ENCODE measurements at places on chromosomes 16 and 17.

DNA sequence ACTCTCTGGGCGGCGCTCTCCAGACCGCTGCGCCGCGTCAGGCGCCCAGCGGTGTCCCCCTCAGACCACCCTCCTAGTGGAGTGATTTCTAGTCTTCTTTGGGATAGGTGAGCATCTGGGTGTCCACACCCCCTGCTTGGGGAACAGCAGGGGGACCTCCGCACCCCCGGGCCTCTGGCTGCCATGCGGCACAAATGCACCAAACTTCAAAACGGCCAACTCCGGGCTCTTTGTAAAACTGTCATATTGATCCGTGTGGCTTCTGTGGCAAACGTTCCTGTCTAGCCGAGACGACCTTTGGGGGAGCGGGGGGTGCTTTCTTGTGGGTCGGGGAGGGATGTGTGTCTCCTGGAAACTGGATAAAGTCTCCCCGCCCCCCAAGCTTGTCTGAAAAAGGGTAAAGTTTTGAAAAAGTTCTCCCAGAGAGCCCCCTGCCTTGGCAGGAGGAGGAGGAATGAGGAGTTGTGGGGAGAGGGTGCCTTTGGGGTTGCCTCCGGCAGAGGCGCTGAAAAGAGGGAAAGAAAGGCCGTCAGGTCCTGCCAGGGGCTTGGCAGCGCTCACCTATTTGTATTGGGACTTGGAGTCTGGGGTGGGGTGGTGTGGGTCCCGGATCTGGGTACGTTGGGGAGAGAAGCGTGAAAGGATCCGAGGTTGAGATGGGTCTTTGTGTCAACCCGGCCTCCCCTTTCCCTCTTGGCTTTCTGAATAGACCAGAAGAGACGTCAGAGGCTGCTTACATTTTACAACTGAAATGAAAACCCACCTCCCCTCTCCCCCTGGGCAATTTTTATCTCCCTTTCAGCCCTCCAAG lies 2.2 kb upstream of the CHD3 start:
- peak; percentile 20 for DNase-seq

DNA sequence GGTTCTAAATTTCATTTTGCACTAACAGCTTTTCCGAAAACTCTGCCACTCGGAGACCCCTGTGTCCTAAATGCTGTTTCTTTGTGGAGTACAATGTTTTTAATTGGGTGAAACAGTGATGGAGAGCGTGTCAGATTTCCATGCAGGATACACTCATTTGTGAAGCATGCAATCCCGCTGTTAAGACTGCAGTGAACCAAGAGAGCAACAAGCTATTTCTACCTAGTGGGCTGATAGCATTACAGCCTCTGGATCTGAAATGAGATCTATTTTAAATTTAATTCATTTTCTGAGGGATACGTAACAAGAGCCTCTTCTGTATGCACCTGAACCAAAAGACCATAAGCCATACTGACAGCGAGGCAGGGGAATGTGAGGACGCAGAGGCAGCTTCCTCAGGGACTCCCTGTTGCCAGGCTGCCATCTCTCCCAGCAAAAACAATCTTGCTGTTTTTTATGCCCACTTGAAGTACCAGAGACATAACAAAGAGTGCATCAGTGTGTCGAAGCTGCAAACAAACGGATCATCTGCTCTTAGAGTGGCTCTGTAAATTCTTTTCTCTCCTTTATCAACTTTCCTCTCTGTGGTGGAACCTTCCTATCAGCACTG lies 199.9 kb upstream of the COX10 start:
- DNase-seq = no peak

GRCh38 chr17:66727634-66728570 lies 107.0 kb upstream of the CACNG5 start:
- no peak for DNase-seq

GRCh38 chr16:919658-920050 lies 51.1 kb downstream of the LMF1 start:
- no peak for DNase-seq

DNA sequence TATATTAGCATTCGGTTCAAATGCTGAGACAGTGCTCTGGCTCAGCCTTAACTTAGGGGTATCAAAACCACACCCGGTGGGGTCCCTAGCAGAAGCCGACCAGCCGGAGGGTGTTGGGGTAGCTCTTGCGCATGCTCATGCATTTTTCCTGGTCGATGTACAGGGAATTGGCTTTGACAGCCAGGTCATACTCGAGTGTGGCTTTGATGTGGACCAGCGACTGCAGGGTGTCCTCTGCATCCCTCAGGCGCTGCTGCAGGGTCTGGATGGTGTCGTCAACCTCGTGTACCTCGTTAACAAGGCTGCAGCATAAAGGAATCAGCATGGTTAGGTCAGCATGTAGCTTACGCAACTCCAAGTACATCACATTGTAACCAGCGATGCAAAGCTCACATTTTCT lies 37.5 kb downstream of the TEKT3 start:
- DNase-seq = no peak

- no peak for DNase-seq
Observed at GRCh38 chr16:78116946-78117345, 17.5 kb downstream of the WWOX start.

DNA sequence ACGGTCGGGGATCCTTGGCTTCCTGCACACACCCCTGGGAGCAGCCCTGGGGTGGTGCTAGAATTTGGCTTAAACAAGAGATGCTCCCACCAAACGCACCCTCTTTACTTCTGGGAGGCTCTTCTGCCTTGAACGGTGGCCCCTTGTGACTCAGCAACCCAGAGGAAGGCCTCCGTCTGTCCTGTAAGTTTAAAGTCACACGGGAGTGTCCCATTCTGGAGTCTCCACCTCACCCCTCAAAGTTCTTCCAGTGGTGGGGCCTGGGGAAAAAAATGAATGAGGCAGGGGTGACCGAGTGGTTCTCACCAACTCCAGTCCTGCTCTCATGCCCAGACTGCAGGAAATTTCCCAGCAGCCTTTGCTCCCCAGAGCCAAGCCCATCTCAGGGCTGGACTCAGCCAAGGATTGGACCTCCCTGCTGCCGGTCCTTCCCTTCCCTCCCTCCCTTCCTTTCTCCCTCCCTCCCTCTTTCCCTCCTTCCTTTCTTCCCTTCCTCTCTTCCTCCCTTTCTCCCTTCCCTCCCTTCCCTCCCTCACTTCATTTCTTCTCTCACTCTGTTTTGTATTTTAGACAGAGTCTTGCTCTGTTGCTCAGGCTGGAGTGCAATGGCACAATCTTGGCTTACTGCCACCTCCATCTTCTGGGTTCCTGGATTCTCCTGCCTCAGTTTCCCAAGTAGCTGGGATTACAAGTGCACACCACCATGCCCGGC lies 11.4 kb downstream of the ITGAD start:
- no peak for DNase-seq

GRCh38 chr16:77330332-77331042 lies 104.3 kb downstream of the ADAMTS18 start:
- no peak for DNase-seq

DNA sequence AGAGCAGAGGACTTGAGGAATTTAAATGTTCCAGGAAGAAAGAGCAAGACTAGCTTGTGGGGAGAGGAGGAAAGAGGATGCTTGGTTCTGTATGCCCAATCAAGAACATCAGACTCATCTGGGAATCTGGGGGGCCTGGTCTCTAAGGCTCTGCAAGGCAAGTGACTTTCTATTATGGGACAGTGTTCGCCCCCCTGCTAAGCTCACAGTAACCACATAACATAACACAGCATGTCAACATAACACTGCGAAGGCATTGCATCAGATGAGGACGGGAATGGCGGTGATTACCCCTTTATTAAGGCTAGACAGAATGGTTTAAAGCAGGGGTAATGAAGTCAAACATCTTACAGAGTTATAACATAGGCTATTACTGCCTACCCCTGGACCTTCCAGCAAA lies 176.6 kb upstream of the IRX6 start:
- DNase-seq = no peak

DNA sequence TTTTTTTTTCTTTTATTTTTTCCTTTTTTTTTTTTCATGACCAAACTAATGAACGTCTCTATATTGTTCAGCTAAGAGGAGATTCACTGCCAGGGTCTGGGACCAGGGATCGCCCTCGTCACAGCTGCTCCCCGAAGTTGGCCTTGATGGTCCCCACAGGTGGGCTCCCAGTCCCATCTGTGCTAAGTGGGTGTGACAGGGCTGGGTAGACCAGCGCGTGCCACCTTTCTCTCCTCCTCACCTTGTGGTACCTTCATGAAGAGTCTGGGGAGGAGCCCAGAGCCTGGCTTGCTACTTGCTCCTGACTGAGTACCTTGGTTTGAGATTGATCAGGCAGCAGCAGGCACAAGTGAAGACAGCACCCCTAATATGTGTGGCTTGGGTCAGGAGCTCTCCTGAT lies 6.5 kb upstream of the FOXF1 start:
- no peak for DNase-seq

- DNase-seq = no peak
Observed at GRCh38 chr17:71023249-71024030, 854.1 kb downstream of the KCNJ2 start.

- no peak for DNase-seq
Observed at GRCh38 chr17:28899212-28899815, 1.8 kb upstream of the FLOT2 start.

GRCh38 chr17:72463287-72464102 lies 342.7 kb downstream of the SOX9 start:
- no peak for DNase-seq

DNA sequence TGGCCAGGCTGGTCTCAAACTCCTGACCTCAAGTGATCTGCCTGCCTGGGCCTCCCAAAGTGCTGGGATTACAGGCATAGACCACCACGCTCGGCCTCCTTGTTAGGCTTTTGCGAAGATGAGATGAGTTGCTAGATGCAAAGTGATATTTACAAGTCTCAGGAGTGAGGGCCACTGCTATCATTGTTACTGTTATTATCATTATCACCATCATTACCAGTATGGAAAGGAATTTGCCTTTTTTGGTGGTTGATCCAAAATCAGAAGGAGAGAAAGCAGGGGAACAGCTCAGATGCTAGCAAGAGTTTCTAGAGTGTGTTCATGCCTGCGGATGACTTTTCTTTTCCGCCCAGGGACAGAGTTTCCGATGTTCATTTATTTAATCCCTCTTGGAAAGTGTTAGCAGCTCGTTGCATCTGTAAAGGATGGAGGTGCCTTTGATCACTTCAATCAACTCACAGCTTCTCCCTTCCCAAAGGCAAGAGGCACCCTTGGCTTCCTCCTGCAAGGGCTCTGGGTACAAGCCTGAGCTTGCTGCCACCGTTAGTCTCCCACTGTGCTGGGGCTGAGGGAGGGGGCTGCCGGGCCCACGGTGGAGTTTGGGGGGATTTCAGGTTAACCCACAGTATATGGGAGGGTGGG lies 21.6 kb downstream of the ITPRIPL2 start:
- DNase-seq = no peak

GRCh38 chr16:3780570-3780969 lies 63.2 kb upstream of the TRAP1 start:
- DNase-seq = no peak

DNA sequence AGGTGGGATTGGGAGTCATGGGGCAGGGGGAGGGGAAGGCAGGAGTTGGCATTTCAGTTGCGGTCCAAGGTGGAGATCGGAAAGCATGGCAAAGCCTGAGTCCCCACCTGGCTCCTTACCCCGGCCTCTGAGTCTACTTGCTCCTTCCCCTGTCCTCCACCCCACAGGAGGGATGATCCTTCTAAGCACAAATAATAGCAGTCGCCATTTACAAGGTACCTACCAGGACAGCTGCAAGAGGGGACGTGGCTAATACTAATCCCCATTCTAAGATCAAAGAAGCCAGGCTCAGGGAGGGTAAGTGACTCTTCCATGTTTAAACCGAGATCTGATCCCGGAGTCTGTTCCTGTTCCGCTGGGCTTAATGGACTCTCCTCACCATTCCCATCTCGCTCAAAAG lies 396.3 kb downstream of the SLC39A11 start:
- no peak for DNase-seq

DNA sequence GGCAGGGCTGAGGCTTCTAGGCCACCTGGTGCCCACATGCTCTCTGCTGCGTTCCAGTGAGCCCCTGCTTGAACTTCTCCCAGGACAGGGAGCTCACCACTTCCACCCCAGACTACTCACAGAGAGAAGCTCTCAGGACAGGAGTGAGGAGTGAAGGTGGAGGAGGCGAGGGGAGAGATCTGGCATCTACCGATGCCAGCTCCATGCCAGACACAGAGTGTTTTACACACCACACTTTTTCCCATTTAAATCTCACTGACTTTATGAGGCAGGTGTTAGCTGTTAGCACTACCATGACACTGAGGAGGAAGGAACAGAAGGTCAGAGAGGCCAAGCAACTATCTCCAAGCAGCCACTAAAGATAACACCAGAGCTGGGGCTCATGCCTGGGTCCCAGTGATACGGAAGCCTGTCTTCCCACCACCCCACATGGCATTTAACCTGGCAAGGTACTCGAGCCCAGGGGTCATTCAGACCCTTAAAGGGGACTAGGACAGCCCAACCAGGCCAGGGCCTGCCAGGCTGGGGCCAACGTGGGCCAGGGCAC lies 6.8 kb downstream of the FAM83G start:
- DNase-seq = no peak

- no peak for DNase-seq
Observed at GRCh38 chr16:55760310-55761001, 72.4 kb downstream of the CES1 start.

DNA sequence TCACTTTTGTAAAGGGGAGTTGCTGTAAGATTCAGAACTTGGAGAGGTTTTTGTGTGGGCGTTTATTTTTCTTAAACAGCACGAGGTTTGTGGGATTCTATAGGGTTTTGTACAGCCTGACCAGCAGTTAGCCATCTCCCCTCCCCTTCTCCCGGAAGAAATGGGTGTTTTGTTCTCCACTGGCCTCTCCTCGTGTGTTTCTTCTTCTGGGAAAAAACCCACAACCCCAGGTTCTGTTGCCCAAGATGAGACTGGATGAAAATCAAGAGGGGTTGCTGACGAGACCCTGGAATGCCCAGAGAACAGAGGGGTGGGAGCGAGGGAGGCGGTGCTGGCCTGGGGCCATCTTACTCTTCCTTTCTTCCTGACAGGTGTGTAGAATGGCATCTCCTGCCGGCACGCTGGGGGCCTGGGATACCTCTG lies 186.1 kb downstream of the MSI2 start:
- DNase-seq = no peak

GRCh38 chr16:79792076-79792475 lies 191.5 kb upstream of the MAF start:
- no peak for DNase-seq

Measured in bone marrow (tissue), 2 donors.